ENCODE measurements at places on chromosomes 13 and 19.

DNA sequence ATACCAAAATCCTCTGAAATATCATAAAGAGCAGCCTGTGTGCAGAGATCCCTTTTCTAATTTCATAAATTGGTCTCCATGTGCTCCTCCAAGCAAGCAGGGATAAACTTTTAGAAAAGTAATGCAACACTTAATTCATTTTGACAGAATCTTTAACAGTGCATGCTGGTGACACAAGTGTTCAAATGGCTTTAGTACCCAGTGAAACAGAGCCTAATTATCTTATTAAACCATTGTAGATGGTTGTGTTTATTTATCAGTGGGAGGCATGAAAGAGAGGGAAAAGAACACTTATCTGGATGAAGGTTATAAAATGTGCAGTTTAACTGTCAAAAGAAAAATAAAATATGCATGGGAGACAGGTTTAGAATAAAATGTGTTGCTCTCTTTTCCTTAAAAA, 945.0 kb upstream of the PCDH20 start:
- no peak for DNase-seq

- no peak for DNase-seq
These were observed 7.4 kb downstream of the ZNF554 start for GRCh38 chr19:2827022-2827421.

DNA sequence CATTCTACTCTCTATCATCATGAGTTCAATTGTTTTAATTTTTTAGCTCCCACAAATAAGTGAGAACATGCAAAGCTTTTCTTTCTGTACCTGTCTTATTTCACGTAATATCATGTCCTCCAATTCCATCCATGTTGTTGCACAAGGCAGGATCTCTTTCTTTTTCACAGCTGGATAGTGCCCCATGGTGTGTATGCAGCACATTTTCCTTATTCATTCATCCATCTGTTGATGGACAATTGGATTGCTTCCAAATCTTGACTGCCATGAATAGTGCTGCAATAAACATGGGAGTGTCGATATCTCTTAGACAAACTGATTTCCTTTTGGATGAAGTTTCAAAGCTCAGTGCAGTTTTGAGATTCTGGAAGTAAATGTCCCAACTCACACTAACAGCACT, 326.9 kb downstream of the FGF9 start:
- DNase-seq: no peak

GRCh38 chr19:11767633-11768133, 883 bp downstream of the ZNF441 start:
- no peak for DNase-seq

DNA sequence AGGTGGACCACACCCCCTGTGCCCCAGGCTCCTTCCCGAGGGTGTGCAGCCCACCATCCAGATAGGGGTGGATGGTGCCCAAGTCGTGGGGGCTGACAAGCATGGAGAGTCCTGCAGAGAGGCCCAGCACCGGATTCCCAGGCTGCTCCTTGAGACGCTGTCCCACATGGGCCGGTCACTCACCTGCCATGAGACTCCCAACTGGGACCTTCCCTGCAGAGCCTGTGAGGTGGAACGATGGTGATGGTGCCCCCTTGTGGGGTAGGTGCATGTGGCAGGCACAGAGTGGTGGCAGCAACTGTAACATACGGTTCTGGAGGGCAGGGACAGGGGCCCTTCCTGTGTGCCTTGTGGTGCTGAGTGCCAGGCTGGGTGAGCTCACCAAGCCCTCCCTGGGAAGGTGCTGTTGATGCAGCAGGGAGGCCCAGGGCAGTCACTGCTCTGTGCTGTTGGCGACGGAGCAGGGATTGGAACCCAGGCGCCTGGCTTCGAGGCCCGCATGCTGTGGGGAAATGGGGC, 33.1 kb downstream of the PPP1R37 start:
- DNase-seq: peak; percentile 65
